ENCODE measurements at places on chromosomes 3 and 15. TPM values are rescaled to one million over a fixed set of nuclear protein-coding genes. Genes with fewer than 3 reads are reported as not detected.
A peak's percentile ranks its signal among the peaks of the same experiment; 100 is the strongest.

DNA sequence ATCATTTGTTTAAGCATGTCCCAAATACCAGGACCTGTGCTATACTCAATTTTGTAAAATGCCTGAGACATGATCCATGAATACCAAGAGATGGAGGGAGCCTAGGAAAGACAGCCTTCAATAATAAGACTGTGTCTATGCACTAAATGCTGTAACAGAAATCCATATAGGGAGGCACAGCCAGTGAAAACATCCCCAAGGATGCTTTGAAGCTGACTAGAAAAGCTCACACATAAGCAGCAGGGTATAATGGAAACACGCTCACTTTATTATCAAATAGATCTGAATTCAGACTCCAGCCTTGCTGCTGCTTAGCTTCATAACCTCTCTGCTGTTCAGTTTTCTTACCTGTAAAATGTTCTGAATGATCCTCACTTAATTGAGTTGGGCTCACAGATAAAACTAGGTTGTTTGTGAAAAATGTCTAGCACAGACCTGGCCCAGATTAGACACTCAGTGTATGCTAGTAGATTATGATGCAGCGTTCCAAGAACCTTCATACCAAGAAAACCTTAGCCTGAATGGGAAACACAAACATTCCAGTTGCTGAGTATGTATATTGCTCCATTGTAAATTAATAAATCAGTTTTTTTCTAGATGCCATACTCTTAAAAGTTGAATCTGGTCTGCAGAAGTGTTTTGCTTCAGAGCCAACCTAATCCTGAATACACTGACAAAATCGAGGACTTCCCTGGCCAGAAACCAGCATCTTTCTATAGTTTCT is 3.8 kb upstream of the LARP6 start:
- no peaks in the 10 kb centered on the region for H3K4me1 ChIP-seq
- no peak overlapping the region for H3K4me3 ChIP-seq
- H3K36me3 ChIP-seq: no peaks in the 10 kb centered on the region
- no peak overlapping the region for H3K27ac ChIP-seq

DNA sequence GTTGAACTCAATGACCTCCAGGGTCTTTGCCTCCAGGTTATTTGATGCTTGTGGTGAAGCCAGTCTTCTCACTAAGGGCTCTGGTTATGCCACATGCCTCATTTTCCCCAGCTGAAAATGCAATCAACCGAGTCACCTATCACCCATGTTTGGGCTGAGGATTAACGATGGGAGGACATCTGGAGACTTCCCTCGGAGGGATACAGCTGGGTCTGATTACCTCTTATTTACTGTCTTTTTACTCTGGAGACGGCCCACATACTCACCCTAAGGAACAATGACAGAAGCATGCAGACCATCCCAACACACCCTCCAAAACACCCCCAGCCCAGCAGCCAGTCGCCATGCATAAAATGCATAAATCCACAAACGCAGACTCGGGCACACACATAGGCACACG is 187.4 kb downstream of the OPA1 start:
- H3K27ac ChIP-seq: no peak overlapping the region
- peaks cover 12% of the 10 kb centered on the region for H3K27me3 ChIP-seq
- H3K4me3 ChIP-seq: no peak overlapping the region
- DNase-seq: no peak
- H3K36me3 ChIP-seq: no peaks in the 10 kb centered on the region
- H3K4me1 ChIP-seq: peaks cover 55% of the 10 kb centered on the region

GRCh38 chr3:157100608-157101396 is 59.1 kb downstream of the CCNL1 start:
- H3K27me3 ChIP-seq: no peaks in the 10 kb centered on the region
- H3K27ac ChIP-seq: no peak overlapping the region
- no peaks in the 10 kb centered on the region for H3K36me3 ChIP-seq
- H3K4me3 ChIP-seq: no peak overlapping the region
- H3K4me1 ChIP-seq: peaks cover 9% of the 10 kb centered on the region
- no peak for DNase-seq

GRCh38 chr3:178485756-178486155 is 50.5 kb upstream of the KCNMB2 start:
- no peaks in the 10 kb centered on the region for H3K36me3 ChIP-seq
- no peak overlapping the region for H3K4me3 ChIP-seq
- no peaks in the 10 kb centered on the region for H3K4me1 ChIP-seq
- DNase-seq: no peak
- no peaks in the 10 kb centered on the region for H3K27me3 ChIP-seq
- H3K27ac ChIP-seq: no peak overlapping the region

DNA sequence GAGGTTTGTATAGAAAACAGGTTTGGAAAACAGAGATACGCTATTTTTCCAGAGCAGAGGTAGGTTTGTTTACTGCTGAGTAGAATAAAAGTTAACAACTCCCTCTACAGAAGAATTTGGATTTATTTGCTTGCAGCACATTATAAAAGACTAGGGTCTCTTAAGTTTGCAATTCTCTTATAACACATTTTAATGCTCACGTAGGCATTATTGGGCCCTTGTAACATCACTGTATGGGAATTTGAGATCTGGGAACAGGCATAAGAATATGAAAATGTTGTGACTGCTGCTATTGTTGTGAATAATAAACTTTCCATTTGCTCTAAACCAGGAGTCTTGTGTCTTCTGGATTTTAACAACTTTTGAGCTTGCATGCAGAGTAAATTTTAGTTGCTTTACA is 128.3 kb upstream of the CADM2 start:
- no peak overlapping the region for H3K4me3 ChIP-seq
- H3K4me1 ChIP-seq: no peaks in the 10 kb centered on the region
- no peaks in the 10 kb centered on the region for H3K27me3 ChIP-seq

DNA sequence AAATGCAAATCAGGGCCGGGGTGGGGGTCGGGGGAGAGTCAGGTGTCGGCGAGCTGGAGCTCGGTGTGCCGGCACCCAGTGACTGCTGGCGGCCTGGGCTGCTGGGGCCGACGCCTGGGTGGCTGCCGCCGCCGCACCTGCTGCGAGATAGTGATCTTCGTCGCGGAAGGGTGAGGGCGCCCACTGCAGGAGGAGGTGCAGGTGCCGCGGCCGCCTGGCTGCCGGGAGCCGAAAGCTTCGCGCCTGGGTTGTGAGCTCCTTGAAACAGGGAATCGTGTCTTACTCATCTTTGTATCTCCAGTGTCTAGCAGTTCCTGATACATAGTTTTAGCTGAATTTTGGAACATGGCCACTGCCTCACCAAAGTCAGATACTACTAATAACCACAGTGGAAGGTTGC is 64.0 kb upstream of the CPOX start:
- peak overlapping the region; percentile 24 for H3K4me3 ChIP-seq
- H3K27ac ChIP-seq: no peak overlapping the region
- no peaks in the 10 kb centered on the region for H3K4me1 ChIP-seq

- no peaks in the 10 kb centered on the region for H3K27me3 ChIP-seq
- no peaks in the 10 kb centered on the region for H3K36me3 ChIP-seq
- peaks cover 23% of the 10 kb centered on the region for H3K4me1 ChIP-seq
- no peak overlapping the region for H3K4me3 ChIP-seq
These were observed 162.5 kb downstream of the AKAP13 start for GRCh38 chr15:85542895-85543331.

TRIM59 gene
- 120 TPM for total RNA-seq

ZSCAN2 gene
- 14.2 TPM for total RNA-seq

SAXO2 gene
- total RNA-seq: 1.4 TPM

PAK6 gene
- 0.90 TPM for total RNA-seq

DNA sequence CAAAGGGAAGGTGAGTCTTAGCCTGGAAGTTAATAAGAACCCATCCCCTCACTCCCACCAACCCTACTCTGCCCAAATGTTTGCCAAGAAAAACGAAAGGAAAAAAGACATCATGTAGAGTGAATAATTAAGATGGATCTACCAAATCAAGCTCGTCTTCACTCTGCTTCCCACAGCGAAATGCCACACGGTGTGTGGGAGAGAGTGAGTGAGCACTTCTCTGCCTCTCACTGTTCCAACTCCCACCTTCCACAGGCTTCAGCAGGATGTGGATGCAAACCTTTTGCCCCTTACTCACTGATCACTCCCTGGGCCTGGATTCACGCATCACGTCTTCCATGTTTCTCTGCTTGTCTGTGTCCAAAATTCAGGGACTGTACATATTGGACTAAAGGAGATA is 85.4 kb downstream of the WDR76 start:
- no peaks in the 10 kb centered on the region for H3K36me3 ChIP-seq
- no peak overlapping the region for H3K4me3 ChIP-seq
- no peak overlapping the region for H3K27ac ChIP-seq
- peaks cover 9% of the 10 kb centered on the region for H3K4me1 ChIP-seq

Measured in neural progenitor cell (in vitro differentiated cells).